Astrocyte (in vitro differentiated cells and primary cell): ENCODE measurements at places on chromosomes 5 and 9.
A peak's percentile ranks its signal among the peaks of the same experiment; 100 is the strongest.

DNA sequence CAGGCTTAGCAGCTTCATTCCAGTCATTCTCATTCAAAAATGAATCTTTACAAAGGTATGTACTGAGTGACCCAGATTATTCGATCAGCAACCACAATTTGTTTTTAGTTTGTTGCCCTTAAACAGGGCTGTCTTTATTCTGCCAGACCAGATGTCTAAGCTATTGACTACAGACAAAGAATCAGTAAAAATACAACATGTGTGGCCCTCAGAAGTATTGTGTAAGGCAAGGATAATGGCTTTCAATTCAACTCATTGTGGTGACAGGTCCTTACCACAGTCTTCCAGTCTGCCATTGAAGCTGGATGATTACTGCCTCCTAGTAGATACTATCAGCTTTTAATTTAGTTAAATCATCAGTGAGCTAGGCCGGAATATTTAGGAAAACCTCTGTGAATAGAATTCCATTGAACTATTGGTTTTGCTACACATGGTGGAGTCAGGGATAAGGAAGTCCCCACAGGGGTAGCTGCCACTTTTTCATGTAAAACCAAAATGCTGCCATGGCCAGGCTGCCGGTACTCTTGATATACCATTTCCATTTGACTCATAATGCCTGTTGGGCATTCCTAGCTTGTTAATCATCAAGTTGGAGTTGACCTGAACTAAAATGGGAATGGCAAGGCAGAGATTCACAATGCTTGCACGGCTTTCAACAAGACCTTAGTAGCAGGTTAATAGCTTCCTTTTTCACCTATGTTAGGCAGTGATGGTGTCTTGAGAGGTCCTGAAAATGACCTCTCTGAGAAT, 175.6 kb downstream of the MEF2C start:
- peak; percentile 76 for DNase-seq

DNA sequence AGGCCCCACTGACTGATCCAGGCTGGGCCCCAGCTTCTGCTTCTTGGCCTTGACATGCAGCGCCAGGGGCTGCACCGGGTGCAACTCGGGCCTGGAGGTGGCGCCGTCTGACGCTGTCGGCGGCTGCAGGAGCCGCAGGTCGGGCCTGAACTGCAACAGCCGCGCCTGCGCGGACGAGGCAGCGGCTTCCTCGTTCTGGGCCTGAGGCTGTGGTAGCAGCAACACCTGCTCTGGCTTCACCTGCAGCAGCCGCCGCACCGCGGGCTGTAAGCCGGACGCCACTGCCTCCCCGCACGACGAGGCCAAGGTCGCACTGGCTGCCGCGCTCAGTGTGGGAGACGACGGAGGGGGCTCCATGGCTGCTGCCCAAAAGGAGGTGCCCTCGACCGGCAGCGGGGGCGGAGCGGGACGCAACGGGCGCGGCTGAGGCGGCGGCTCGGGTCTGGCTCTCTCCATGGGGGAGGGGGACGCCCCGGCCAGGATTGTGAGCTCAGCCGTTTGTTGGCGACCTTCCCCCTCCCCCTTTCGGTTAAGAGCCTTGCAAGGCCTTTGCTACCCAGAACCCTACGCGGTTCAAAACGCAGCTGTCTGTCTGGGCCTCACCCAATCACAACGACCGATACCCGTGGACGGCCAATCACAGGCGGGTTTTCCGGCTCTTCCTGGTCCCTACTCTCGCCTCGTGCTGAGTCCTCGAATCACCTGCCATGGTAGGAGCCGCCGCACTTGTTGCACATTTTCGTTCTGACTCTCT, 438 bp downstream of the SOX30 start:
- peak; percentile 35 for DNase-seq

DNA sequence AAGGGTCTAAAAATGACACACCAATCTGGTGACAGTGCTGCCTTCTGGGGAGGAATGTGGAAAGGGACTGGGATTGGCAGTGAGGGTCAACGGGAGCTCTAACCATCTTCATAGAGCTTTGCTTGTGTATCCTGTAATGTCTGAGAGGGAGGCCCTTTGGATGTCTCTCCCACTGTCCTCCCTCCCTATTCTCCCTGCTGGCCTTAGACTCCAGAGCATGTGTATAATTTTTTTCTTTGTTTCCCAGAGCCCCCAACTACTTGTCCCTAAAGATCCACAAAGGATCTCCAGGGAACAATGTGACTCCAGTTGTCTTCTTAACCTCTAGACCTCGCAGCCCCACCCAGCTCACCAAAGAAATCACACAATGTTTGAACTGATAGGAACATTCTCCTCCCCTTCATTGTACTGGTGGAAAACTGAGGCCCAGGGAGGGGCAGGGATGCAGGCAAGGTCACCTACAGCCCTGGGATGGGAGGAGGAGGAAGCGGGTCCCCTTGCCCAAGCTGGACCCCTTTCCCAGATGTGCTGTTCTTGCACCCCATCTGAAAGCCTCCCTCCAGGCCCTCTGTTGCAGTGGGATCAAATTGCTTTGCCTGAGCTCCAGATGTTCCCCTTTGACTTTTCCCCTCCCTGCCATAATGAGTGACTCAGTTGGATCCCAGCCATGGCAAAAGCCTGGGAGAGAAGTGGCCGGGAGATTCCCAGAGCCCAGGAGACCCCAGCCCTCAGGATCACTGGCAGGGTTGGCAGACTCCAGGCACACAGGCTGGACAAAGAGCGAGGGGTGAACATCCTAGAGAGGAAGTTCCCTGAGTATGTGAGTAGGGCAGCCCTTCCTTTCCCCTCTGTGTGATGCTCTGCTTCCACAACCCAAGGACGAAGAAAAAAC, 21.8 kb downstream of the SPARC start:
- DNase-seq, result peak; percentile 73

GRCh38 chr9:37965116-37965515, 61.2 kb upstream of the SLC25A51 start:
- no peak for DNase-seq

DNA sequence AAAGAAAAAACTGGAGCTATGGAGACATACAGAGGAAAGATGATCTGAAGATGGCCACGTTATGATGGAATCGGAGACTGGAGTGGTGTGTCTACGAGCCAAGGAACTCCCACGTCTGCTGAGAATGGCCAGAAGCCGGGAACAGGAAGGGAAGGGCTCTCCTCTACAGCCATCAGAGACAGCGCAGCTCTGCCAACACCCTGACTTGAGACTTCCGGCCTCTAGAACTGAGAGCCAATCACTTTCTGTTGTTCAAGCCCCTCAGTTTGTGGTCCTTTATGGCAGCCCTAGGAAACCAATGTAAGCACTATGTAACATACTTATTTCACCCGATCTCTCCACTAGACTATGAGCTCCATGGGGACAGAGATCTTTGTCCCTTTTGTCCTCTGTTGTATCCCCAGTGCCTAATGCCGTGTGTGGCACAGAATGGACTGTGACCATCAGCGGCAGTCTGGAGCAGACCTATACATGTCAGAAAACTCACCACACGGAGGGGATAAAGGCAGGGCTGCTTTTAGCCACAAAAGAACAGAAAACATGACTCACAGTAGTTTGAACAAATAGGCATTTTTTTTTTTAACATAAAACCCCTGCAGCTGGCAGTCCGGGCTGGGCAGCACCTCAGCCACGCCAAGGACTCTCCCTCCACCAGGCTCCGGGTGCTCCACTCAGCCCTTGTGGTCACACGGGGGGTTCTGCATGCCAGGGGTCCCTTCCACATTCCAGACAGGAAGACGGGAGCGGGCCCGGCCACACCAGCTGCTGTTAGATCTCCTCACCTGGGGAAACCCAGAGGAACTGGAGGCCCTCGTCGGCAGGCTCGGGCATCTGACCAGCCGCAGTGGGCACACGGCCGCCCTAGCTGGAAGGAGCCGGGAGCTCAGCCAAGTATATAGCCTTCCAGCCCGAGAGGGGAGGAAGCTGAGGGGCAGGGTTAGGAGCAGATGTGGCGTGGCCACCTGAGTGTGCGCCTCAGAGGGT, 16.1 kb upstream of the MXD3 start:
- peak; percentile 75 for DNase-seq

- DNase-seq, result peak; percentile 35
These were observed 39.9 kb upstream of the SMIM15 start for GRCh38 chr5:61202213-61202612.

GRCh38 chr5:95956021-95956899, 5.4 kb downstream of the ELL2 start:
- DNase-seq, result peak; percentile 61

- DNase-seq, result peak; percentile 90
These were observed 45.2 kb downstream of the RNF180 start for GRCh38 chr5:64210866-64211265.

- DNase-seq, result no peak
These were observed 843 bp downstream of the BSPRY start for GRCh38 chr9:113350107-113350661.

DNA sequence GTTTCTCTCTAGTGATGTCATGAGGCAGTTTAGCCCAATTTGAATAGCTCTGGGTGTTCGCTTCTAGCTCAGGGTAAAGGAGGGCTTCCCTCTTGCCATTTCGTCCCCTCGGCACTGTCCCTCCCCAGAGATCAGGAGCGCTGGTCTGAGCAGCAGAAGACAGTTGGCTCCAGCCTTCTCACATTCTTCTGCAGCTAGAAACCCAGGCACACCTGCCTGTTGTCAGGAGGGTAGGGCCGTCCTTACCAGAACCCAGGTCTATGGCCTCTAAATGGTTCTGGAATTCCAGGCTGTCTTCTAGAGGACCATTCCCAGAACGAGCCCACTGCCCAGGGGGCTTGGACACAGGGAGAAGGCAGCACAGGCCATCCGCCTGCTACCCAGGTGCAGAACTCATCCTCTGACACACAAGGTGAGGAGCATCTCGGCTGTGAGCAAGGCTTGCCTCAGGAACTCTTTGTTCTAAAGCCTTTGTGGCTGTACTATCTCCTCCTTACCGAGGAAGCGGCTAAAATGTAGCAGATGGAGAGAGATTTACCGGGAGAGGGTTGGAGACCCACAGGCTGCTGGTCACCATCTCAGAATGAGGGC, 255.6 kb upstream of the IRX2 start:
- DNase-seq, result no peak

GRCh38 chr5:124494540-124495116, 251.8 kb downstream of the ZNF608 start:
- DNase-seq, result no peak

DNA sequence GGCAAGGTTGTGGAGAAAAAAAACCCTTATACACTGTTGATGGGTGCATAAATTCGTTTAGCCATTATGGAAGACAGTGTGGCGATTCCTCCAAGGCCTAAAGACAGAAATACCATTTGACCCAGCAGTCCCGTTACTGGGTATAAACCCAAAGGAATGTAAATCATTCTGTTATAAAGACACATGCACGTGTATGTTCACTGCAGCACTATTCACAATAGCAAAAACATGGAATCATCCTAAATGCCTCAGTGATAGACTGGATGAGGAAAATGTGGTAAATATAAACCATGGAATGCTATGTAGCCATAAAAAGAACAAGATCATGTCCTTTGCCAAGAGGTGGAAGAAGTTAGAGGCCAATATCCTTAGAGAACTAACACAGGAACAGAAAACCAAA, 119.9 kb upstream of the PRR16 start:
- DNase-seq, result no peak

GRCh38 chr9:119092125-119092524, 277.1 kb downstream of the BRINP1 start:
- no peak for DNase-seq

- DNase-seq, result no peak
These were observed 11.2 kb upstream of the SETD9 start for GRCh38 chr5:56898213-56898612.

DNA sequence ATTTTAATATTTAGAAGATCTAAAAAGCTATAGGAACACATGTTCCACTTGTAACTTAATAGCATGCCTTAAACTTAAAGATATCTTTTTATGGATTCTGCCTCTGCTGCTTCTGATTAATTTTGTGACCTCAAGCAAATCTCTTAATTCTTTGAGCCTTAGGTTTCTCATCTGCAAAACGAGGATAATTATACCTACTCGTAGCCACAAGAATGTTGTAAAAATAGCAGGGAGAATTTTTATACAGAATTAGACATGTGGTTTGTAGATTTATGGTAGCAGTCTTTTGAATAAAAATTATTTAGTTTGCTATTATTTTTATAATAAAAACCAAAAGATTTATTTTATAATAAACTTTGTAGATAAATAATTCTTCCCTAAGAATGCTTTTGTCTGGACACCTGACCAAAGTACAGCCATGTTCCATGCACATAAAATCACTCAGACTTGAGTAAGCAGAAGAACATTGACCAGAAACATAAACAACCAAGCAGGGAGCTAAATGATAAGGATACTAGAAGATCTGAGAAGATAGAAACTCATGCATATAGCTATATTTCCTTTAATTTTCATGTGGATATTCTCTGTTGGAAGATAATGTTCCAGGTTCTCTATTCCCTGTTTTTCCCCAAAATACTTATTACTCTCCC, 18.5 kb downstream of the C9orf85 start:
- DNase-seq, result peak; percentile 69

DNA sequence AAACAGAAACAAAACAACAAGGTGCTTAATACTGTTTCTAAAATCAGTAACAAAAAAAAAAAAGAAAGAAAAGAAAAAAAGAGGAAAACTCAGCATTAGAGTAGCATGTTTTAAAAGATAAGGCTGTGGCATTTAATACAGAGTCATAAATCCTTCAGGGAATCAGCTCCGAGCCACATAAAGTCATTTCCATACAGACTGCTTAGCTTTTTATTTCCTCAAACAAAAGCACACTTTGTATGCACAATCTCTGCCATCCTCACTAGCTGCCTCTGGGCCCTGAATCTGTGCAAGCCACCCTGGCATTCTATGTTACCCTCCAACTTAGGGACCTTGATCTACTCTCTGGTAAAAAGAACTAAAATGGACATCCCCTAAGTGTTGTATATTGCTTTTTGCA, 87.6 kb downstream of the SEMA6A start:
- DNase-seq, result no peak

- no peak for DNase-seq
These were observed 1.2 kb downstream of the TIFAB start for GRCh38 chr5:135450952-135451351.

GRCh38 chr9:86281593-86282076, 703 bp downstream of the ISCA1 start:
- DNase-seq, result no peak

GRCh38 chr5:179854356-179854755, 4.3 kb downstream of the MRNIP start:
- no peak for DNase-seq

DNA sequence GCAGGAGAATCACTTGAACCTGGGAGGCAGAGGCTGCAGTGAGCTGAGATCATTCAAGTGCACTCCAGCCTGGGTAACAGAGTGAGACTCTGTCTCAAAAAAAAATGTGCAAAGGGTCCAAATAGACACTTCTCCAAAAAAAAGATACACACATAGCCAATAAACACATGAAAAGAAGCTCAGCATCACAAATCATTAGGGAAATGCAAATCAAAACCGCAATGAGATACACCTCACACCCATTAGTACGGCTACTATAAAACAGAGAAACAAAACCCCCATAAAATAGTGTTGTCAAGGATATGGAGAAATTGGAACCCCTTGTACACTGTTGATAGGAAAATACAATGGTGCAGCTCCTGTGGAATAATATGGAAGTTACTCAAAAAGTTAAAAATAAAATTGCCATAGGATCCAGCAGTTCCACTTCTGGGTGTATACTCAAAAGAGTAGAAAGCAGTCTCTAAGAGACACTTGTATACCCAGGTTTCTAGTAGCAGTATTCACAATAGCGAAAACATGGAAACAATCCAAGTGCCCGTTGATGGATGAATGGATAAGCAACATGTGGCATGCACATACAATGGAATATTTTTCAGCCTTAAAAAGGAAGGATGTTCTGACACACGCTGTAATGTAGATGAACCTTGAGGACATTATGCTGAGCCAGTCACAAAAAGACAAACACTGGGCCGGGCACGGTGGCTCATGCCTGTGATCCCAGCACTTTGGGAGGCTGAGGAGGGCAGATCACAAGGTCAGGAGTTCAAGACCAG, 57.2 kb upstream of the PPARGC1B start:
- DNase-seq, result no peak
